Iris pigment epithelial cell (primary cell): ENCODE measurements at places on chromosomes 4 and X.

GRCh38 chr4:2831611-2832308 lies 11.9 kb upstream of the ADD1 start:
- DNase-seq, result no peak

DNA sequence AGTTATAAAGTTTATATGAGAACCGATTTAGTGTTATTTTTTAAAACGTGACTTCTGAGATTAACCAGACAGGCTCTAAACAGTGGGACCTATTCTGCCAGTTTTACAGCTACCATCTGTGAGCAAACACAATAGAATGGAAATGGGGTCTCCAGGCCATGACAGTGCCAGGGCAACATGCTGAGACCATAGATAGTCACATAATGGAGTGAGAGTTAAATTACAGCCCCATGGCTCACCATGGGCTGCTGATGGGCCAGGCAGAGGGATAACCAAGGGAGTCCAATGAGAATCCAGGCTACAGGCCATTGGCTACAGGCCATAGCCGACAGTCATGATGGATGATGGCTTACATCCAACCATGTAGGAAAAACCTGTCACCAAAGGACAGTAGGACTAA lies 183.5 kb upstream of the NDP start:
- DNase-seq, result no peak

DNA sequence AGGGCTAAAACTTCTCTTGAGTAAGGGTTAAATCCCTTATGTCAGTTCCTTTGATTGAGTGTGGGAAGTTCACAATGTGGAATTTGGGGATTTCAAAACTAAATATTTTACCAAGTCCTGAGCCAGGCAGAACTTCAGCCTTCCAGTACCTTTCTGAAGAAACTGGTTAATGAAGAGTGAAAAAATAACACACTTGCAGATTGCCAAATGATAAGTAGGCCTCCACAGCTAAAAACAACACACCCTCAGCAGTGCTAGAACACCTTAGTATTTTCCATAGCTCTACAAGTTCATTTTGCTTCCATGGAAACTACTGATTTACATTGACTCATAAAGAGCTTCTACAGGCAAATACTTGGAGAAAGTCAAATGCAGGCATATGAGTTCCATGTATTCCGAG lies 326.8 kb downstream of the ZNF674 start:
- no peak for DNase-seq

DNA sequence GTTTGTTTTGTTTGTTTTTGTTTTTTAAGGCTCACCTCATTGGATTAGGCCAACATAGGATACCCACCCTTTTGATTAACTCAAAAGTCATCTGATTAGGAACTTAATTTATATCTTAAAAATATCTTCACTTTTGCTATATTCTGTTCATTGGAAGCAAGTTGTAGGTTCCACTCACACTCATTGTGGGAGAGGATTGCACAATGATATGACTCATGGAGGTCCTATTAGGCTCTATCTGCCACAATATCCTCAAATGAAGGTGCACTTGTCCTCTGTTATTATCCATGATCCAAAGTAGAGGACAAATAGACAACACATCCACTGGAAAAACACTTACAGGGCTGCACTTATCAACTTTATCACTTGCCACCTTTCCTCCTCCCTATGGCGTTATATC lies 60.5 kb upstream of the ADAMTS3 start:
- peak; percentile 75 for DNase-seq

DNA sequence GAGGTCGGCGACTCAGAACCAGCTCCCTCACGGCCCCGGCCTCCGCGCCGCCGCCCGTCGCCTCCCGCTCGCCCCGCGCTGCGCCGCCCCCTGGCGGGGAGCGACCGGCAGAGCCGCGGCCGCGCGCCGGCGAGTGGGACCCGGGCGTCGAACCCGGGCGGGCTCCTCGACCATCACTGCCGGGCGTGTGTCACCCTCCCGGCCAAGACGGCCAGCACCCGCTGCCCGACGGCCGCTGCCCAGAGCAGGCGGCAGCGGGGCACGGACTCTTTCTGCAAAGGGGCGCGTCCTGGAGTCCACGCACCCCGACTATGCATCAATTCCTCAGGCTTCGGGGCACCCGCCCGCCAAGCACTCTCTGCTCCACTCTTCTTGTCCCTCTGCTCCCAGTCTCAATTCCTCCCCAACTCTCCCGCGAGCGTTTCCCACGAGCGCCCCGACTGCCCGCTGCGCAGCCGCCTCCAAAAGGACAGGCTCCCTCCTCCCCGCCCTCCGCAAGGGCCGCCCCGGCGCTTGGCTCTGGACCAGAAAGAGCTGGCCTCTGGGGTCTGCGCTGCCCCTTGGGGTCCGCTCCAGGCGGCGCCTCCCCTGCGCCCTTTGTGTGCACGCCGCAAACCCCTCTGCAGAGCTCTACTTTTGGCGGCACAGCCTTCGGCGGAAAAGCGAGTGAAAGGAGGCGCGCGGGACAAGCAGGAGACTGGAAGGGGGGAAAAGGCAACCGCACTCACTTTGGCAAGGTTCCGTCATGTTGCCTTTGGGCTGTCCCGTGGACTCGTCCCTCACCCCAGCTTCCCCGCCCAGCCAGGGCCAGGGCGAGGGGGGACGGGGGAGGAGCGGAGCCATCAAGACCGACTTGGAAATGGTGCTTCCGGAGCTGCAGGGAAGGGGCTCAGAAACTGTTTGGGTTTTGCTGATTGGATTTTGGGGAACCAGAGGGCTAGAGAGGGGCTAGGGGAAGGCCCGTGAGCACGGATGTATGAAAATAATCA lies 1.0 kb downstream of the PDE5A start:
- DNase-seq, result peak; percentile 72

DNA sequence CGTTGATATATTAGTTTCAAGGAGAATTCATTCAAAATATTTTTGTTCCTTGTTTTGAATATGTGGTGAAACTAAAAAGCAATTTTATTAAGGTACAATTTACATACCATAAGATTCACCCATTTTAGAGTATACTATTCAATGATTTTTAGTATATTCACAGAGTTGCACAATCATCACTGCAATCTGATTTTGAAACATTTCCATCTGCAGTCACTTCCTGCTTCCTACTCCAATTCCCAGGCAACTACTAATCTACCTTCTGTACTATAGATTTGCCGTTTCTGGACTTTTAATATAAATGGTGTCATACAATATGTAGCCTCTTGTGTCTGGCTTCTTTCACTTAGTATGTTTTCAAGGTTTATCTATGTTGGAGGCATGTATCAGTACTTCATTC lies 71.3 kb downstream of the SLC9A7 start:
- DNase-seq, result peak; percentile 35

DNA sequence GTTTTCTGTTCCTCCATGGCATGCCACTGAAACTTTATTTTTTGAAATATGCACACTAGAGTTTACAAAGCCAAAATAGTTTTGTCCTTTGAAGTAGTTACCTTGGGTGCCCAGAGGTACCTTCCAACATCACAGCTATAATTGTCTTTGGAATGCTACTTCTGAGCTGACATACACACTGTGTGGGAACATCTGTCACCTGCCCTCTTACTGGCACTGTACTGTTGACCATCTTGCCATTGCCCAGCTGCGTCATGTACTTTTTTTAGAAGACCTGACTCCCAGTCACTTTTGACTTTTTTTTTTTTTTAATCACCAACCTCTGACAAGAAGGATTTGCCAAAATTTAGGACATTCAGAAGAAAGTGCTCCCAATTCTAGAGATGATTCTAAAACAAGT lies 200.5 kb upstream of the CXorf66 start:
- no peak for DNase-seq

DNA sequence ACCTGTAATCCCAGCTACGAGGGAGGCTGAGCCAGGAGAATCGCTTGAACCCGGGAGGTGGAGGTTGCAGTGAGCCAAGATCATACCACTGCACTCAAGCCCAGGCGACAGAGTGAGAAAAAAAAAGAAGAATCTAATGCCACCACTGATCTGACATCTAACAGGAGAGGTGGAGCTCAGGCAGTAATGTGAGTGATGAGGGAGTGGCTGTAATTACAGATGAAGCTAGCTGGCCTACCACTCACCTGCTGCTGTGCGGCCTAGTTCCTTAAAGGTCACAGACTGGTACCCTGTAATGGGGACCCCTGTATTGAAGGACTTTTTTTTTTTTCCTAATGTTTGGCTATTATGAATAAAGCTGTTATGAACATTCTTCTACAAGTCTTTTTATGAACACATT lies 25.3 kb upstream of the GABRE start:
- no peak for DNase-seq

DNA sequence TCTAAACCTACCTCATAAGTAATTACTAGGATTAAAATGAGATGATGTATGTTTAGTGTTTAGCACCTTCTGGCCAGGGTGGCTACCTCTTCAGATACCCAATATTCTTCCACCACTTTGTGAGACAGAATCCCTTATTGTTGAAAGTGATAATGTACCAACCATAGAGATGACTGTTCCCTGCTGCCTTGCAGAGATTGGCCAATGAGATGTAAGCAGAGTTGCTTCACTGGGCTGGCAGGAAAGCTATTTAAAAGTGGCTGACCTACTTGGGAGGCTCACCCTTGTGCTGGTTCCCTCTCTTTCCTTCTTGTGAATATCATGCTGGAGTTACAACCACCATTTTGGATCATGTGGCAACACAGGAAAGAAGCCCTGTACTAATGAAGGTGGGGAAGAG lies 58.9 kb downstream of the TMEM154 start:
- DNase-seq, result peak; percentile 35

GRCh38 chr4:73673286-73673685 lies 53.0 kb upstream of the RASSF6 start:
- DNase-seq, result no peak

- DNase-seq, result peak; percentile 39
These were observed 1.2 kb downstream of the PRPS1 start for GRCh38 chrX:107629540-107629909.

DNA sequence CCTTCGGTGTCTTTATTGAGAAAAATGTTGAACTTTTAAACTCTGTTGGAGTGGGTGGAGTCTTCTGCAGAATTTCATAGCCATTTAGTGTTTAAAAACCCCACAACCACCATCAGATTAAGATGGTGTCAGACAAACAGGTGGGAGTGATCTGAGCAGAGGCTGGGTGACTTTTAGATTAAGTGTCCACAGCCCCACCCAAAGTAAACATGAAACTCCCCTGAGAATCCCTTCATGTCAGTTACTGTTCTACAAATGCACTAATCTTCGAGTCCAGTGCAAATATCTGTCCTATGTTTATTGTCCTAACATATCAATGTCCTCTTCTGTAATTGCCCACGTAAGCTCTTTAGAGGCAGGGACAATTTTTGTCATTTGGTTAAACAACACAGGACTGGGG lies 175.6 kb upstream of the RBPJ start:
- no peak for DNase-seq

GRCh38 chrX:89034679-89035078 lies 287.7 kb downstream of the CPXCR1 start:
- DNase-seq, result no peak

- DNase-seq, result no peak
These were observed 26.2 kb downstream of the MTM1 start for GRCh38 chrX:150594584-150594983.

- DNase-seq, result no peak
These were observed 42.7 kb upstream of the NKAP start for GRCh38 chrX:119986203-119986602.

- peak; percentile 15 for DNase-seq
These were observed 58.3 kb upstream of the CD99 start for GRCh38 chrX:2632533-2633504.

- no peak for DNase-seq
These were observed 355.7 kb downstream of the GALNTL6 start for GRCh38 chr4:172168888-172169287.

GRCh38 chr4:25068386-25068785 lies 37.6 kb upstream of the LGI2 start:
- no peak for DNase-seq

GRCh38 chr4:14912426-14912825 lies 89.9 kb upstream of the CPEB2 start:
- DNase-seq, result no peak

DNA sequence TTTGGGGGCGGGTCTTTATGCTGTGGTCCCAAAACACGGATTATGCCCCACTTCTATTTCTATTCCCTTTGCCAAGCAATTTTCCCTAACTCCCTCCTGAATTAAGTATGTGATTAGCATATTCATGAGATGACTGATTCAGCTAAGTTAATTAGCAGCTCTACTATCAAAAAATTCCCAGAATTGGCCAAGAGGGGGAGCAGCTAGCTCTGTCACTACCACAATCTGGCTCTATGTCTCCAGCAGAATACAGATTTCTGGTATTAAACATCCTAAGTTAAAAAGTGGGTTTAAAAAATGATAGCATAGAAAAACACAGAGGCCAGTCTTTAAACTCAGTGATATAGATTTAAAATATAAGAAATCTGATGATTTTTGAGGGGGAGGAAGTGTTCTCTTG lies 80.3 kb downstream of the GPC4 start:
- DNase-seq, result peak; percentile 31

- DNase-seq, result no peak
These were observed 101.1 kb upstream of the PRR32 start for GRCh38 chrX:126718440-126718839.

GRCh38 chrX:134682081-134682480 lies 23.8 kb upstream of the PLAC1 start:
- DNase-seq, result no peak

DNA sequence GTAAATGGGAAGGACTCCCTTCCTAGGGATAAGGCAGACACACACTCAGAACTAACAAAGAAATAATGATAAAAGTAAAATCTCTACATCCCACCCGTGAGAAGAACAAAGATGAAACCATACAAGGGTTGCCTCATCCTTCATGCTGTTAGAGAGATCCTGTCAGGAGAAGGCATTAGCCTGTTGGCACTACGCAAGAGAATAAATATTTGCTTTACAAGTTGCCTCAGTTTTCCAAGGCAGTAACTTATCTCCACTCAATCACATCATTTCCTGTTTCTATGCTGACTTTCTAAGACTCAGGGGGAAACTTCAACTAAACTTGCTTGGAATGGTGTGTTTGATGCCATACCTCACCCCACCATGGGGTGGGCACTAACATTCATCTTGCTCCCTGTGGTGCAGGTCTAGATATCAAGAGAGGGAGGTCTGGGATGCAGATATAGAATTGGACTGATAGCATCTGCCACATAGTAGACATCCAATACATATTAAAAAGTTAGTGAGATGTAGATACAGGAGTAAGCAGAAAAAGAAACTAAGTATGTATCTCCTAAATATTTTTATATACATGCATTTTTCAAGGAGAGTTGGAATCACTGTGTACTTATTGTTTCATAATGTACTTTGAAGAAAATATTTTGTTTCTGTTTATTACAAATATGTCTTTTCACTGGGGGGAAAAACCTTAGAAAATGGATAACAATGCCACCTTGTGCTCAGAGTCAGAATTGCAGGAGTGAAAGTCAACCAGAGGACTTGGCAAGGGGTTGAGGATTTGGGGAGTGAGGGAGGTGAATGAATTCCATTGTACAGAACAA lies 57.2 kb upstream of the BEX4 start:
- peak; percentile 39 for DNase-seq

DNA sequence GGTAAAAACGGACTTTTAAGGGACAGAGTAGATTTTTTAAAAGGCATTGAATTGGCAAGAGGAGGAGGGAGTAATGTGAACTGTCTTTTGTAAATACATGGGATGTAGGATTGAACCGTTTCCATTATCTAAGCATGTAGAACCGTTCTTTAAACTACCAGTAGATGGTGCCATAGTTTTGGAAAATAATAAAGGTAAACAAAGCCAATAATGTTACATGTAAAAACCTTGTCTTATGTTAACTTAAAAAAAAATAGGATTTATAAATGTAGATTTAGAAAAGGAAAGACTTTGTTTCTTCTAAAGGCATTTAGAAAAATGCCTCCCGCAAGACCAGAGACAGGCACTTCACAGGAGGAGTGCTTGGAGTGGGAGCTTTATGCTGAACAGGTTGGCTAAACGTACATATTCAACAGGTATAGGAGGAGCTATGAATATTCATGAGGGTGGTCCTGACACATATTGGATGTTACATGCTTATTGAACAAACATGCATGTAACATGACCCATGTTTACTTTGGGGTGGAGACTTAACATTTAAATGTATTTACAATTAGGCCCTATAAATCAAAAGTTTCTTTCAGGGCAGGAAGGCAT lies 45.5 kb upstream of the FAM241A start:
- DNase-seq, result peak; percentile 65
